ENCODE measurements at places on chromosomes 6 and 20.
A peak's percentile ranks its signal among the peaks of the same experiment; 100 is the strongest.

- peak; percentile 20 for DNase-seq
These were observed 393.6 kb downstream of the BTBD3 start for GRCh38 chr20:12311094-12311865.

DNA sequence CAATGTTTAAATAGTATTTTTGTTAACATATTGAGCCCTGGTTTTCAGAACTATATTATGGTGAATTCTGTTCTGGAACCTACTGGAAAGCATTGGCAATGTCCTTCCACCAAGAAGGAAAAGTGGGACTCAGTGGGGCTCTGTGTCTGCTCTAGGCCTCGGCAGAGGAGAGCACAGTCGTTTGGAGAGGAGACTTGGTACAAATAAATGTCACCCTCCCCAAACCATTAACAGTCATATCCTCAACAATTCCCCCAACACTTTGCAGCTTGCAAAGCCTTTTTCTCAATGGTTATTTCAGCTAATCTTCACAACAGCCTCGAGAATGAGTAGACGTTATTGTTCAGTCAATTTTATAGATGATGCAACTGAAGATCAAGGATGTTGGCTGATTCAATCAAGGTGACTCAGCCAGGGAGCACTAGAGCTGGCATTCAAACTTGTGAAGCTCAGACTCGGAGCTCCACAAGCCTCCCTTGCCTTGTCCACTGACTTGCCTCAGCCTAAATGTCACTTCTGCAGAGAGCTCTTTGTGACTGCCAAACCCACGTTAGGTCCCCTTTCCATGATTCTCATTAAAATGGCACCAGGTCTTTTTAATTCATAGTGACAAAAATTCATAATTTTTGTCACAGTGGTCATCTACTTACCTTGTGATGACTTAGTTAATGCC lies 60.6 kb downstream of the TOX2 start:
- DNase-seq, result peak; percentile 93

GRCh38 chr6:149212892-149213801 lies 104.4 kb upstream of the TAB2 start:
- DNase-seq, result no peak

DNA sequence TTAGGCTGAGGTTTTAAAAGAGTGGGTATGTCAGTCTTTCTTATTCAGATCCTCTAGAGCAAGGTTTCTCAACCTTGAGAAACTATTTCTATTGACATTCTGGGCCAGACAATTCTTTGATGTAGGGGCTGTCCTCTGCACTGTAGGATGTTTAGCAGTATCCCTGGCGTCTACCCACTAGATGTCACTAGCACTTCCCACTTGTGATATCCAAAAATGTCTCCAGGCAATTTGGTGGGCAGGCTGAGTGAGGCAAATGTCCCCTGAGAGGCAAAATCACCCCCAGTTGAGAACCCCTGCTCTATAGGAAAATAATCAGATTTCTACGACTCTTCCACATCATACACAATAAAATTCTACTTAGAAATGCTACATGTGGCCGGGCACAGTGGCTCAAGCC lies 7.7 kb upstream of the ZKSCAN8 start:
- peak; percentile 57 for DNase-seq

DNA sequence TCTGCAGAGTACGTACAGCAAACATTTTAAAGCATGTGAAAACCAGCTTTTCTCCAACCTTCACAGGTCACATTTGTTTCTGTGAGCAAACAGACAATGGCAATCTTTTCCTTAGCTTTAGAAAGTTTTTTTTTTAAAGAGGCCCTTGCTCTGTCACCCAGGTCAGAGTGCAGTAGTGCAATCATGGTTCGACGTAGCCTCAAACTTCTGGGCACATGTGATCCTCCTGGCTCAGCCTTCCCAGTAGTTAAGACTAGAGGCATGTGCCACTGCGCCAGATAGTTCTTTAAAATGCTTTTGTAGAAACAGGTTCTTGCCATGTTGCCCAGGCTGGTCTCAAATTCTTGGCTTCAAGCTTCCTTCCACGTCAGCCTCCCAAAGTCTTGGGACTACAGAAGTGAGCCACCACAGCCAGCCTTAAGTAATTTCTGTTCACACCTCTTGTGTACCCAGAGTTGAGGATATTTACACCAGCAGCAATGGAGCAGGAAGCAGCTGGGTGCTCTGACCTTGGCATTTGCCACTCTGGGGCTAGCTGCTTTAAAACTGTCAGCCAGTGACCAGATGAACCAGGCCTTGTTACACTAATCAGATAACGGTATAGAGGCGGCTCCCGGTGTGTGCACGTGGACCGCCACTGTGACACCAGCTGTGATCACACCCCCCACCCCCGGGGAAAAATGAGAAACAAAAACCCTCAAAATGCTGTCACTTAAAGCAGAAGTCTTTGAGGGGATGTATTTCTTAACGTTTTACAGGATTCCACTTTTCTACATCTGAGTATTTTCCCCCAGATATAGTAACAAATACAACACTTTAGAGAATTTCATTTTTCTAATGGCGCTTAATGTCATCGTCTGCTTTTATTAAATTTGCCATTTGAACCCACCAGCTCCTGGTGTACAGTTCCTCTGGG lies 71.3 kb downstream of the AKAP12 start:
- no peak for DNase-seq

All from fibroblast of skin of scalp (primary cell).